ENCODE measurements at places on chromosomes 11 and 22.

DNA sequence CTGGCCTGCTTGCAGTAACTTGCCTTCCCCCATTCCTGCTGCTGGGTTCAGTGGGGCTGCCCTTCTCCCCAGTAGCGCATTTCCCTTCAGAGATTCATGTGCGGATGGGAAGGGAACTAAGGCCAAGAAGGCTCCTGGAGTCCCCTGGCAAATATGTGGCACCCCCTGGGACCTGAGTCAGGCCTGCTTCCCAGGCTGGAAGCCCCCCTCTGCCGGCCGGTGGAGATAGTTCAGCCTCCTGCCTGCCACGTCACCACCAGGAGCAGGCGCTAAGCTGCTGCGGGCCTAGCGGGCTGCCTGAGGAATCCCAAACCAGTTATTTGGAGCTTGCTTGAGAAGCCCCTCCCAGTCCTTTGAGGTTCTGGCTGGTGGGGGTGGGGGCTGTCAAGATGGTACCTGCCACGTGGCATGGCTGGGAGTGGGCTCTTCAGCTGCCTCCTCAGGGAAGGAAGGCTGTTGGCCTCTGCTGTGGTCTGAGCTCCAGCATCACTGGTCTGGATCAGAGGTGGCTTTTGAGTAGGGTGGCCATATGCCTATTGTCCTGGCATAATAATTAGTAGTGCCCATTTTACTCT is 2.0 kb downstream of the SERPINH1 start:
- DNase-seq, result no peak

DNA sequence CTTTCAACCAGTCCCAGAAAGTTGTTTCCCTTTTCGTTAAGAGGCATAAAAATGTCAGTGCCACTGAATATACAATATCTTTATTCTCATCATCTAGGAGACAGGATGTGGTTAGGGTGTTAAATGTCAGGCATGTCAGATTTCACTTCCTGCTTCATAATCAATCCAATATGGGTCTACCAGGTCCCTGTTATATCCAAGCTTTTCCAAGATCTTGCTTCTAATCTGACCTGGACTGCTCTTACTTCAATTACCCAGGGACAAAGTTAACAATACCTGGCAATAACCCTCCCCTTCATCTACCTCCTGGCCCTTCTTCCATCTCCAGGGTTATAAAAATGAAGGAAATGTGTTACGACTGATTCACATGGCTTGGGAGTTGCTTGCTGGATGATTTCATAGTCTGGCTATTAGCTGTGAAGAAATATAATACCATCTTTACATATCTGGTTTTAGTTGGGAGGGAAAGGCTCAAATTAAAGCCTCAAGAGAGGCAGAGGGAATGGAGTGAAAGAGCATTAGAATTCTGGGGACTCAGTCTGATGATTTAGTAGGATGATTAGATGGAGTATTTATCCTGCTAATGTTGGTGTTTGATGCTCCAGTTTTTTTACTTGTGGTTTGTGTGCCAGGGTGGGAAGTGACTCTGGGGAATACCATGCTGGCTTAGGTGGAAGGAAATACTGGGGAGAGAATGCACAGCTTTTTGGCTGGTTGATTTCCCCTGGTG is 534.3 kb downstream of the ETS1 start:
- no peak for DNase-seq

DNA sequence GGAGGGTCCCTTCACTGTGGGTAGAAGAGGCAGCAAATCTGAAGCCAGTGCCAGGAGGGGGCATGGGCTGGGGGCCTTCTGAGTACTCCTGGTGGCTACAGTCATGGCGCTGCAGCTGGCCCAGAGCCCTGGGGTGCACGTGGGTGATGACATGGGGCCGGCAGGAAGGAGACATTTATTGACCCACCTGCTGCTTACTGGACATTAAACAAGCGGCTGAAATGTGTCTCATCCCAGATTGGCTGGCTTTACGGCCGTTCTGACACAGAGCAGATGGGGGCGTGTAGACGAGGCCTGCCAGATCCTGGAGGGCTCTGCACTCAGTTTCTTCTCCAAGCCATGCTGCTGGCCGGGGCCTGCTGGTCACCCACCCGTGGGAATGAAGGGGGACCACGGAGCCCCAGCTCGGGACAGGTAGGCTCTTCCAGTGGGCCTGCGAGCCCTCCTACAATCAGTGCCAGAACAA is 906.9 kb downstream of the BRD1 start:
- no peak for DNase-seq

GRCh38 chr22:36238373-36239149 is 766 bp downstream of the APOL2 start:
- DNase-seq, result no peak

DNA sequence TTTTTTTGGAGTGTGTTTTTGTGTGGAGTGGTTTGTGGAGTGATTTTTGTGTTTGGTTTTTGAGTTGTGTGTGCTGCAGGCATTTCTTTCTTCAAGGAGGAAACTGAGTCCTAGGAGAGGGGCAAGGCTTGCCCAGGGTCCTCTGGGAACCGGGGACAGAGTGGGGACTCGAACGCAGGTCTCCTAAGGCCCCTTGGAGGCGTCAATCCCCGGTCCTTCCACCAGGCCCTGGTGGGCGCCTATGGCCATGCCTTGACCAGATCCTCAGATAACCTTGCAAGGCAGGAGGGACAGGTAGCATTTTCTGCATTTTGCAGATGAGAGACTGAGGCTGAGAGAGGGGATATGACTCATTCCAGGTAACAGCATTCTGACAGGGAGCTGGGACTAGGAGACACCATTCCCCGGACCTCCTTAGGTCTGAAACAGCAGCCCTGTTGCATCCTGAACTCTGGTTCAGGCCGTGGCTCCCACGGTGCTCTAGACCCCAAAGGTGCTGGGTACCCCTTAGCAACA is 39.1 kb downstream of the MYO7A start:
- no peak for DNase-seq

DNA sequence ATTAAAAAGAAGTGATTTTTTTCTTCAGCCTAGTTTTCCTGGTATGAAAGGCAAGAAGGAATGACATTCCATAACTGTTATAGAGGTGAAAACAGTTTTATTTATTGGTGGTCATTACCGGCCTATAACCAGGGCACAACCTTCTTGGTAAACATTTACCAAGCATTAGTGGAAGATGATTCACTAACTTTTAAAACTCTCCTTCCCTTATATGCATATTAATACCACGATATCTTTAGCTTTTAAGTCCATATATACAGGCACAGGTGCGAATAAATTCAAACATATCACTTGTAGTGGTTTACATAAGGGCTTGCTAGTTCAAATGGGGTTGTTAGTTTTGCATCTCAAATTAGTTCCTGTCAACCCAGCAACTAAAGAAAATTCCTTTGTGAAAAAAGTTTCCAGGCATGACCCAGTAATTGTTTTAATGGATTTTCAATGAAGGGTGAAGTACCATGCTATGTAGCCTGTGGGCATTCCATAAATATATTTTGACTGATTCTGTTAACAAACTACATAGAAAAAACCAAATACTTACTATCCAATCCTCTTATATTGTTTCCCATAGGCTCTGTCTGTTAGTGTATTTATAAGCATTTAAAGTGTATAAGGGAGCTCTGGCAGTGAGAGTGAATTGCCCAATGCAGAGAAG is 30.6 kb upstream of the ROBO3 start:
- no peak for DNase-seq

Data from stimulated activated CD8-positive, alpha-beta memory T cell treated with anti-CD3 and anti-CD28 coated beads, Interleukin-7, amount 100 ng/mL, for 4 hours (primary cell).